NCI-H2171 treated with DMSO at 0.1 percent for 48 hours (cell line): ENCODE measurements at places on chromosomes 2 and 18.
A peak's percentile ranks its signal among the peaks of the same experiment; 100 is the strongest.

GRCh38 chr2:42974169-42974720 lies 181.9 kb upstream of the HAAO start:
- DNase-seq = no peak

DNA sequence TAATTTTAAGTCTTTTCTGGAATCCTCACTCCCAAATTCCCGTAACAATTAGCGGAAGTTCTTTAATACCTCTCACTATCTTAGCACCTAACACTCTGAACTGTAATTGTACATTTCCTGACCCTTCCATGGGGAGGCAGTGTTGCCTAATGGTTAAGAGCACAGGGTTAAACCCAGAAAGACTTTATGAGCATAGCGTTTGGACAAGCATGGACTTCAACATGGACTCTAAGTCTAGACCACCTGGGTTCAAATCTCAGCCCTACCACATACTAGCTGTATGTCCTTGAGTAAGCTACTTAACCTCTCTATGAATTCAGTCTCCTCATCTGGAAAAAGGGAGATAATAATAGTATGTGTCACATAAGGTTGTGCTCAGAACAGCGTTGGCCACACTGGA lies 13.0 kb downstream of the ANTXR1 start:
- DNase-seq = peak; percentile 7

- no peak for DNase-seq
Measured at GRCh38 chr18:32424696-32425095, 46.0 kb downstream of the GAREM1 start.

DNA sequence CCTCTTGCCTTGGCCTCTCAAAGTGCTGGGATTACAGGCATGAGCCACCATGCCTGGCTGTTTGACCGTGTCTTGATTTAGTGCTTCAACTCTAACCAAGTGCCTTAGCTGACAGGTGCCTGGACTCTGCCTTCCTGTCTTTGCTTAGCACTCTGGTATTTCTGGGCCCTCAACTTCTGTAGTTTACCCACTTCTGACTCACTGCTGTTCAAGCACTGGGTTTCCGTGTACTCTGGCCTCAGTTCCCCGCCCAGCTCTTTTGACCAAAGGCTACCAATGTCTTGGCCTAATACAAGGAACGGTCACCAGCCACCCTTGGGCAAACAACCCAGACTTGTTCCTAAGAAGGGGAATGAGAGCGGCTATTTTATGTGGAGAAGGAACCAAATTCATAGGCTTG lies 35.7 kb upstream of the CABLES1 start:
- DNase-seq = no peak

DNA sequence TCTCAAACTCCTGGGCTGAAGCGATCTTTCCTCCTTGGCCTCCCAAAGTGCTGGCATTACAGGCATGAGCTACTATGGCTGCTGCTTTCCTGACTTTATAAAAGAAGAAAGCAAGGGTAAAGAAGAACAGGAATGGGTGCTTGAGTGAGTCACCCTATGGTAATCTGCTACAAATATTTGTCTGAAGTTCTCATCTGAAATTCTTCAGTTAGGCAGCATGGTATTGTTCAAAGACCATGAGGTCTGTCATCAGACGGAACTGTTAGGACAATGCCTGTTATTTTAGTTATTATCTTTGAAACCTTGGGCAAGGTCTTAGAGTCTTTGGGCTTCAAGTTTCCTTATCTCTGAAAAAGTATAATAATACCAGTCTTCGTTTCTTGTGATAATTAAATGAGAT lies 695.8 kb downstream of the RNF144A start:
- no peak for DNase-seq

DNA sequence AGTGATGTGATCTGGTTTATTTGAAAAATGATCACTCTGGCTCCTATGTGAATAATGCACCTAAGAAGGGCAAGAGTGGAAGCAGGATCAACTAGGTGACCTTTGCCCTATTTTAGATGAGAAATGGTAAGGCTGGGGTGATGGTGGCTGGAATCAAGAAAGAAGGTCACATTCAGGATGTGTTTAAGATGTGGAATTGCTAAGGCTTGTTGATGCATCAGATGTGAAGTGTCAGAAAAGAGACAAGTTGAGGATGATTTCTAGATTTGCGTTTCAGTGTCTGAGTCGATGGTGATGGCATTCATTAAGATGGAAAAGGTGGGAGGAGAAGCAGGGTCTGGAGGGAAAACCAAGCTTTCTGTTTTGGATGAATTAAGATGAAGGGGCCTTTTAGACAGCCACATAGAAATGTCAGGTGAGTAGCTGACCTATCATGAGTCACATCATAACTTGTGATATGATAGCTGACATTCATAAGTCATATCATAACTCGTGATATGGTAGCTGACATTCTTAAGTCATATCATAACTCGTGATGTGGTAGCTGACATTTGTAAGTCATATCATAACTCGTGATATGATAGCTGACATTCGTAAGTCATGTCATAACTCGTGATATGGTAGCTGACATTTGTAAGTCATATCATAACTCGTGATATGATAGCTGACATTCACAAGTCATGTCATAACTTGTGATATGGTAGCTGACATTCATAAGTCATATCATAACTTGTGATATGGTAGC lies 101.2 kb upstream of the SEC11C start:
- DNase-seq = no peak

DNA sequence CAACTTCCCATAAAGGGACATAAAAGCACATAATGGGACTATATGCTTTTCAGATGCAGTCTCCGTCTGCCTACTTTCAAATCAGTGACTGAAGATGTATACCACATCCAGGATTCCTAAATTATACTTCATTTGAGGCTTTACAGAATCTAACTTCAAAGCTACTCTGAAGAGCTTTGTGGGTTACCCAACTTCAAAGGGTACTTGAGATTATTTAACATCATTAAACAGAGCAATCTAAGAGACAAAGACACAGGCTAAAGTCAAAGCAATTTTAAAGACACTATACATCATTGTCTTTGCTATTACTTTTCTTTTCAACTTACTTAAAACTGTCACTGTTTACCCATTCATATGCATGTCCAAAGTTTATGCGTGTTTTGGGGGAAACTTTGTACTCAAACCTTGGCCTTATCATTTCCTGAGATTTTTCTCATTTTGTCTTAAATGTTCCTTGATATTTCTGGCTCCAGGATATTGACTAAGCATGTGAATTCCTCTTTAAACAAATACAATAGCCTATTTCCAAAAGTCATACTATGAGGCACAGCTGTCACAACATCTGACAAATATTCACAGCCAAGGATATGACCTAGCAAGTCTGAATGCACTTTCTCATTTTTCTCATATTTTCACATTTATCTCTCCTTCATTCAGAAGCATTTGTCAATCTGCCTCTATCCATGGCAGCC lies 1985.1 kb upstream of the PIK3C3 start:
- DNase-seq = no peak

DNA sequence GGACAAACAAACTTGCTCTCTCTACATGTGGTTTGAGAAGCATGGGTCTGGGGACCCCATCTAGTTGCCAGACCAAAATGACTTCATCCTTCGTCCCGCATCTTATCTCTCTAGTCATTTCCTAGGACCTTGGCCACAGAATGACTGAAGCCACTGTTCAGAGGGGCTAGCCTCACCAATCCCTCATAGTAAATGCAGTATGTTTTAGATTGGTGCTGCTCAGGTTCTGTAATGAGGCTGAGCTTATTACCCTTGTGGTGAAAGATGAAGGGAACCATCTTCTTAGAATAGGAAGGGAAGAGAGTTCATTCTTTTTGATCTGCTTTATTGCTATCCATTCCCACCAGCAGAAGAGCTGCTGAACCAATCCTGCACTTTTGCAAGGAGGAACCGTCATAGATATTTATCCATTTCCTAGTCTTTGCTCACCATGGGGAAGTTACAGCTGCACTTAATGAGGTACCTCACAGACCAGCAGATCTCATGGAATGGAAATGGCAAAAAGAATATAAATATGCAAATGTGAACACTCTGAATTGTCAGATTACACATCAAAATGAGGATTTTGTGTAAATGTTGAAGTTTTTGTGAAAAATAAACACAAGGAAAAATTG lies 436.7 kb downstream of the LPIN1 start:
- no peak for DNase-seq

GRCh38 chr2:212894026-212894425 lies 257.4 kb downstream of the IKZF2 start:
- no peak for DNase-seq

- DNase-seq = no peak
Measured at GRCh38 chr18:57207124-57207916, 60.4 kb downstream of the BOD1L2 start.

GRCh38 chr2:233208382-233209116 lies 42.9 kb upstream of the ATG16L1 start:
- no peak for DNase-seq

DNA sequence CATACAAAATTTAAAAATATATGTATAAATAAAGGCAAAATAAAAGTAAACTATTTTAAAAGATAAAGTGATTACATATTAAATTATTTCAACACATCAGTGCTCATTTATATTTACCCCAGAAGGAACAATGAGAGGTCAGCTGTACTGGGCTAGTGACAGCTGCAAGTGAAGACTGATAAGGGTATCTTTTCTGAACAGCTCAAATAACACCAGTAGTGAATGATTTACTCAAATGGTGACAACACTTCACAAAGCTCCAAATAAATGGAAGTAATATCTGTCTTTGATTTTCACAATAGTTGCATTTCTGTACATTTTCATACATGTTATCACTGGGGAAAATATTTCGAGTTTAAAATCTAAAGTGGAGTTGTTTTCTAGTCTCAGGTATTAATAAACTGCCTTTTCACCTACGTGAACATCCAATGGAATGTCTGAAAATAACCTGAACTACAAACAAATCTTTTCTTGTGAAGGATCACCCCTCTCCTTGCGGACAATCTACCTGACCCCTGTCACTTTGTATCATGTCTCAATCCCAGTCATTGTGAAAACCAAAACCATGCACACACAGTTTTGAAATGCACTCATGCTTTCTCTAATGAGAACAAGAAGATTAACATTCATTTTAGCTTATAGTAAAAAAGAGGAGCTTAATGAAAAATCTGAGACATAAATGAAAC lies 1928.8 kb upstream of the CELF4 start:
- DNase-seq = peak; percentile 32

DNA sequence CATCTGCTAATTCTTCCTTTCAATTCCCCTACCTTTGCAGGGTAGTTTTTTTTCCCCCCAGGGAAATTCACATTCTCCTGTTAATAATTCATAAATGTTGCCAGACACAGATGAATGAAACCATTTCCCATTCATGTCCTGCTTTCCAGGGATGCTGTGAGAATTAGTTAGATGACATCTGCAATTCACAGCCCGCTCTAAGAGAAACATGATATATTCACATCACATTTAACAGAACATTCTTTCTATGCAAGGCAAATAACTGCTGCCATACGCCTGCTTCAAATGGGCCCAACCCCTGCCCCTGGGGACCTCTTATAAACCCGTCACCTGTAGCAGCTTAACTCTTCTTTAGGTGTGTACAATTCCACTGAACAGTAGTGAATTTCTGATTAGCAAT lies 110.6 kb upstream of the CTAGE1 start:
- DNase-seq = no peak

- no peak for DNase-seq
Measured at GRCh38 chr2:53939656-53940055, 31.1 kb downstream of the PSME4 start.

DNA sequence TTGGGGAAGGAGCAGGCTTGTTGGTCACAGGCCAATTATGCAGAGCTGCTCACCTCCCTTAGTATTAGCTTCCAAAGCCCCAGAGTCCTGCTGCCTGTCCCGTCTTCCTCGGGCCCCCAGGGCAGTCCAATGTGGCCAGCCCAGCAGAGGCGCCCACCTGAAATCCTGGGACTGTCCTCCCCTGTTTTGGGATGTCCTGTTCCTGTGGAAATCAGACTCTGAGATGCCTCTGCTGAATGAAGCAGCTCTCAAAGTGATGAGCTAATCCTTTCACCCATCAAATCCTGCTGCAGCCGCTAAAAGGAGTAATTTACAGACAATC lies 105.3 kb downstream of the CABLES1 start:
- DNase-seq = no peak
